ENCODE measurements at places on chromosomes 7 and 10. TPM values are rescaled to one million over a fixed set of nuclear protein-coding genes. Genes with fewer than 3 reads are reported as not detected.

Gene TAS2R4
- total RNA-seq: 0.14 TPM

Gene CYP3A7
- not detected for total RNA-seq

Gene SFTPA2
- 0.51 TPM for total RNA-seq

Gene OR2A42
- total RNA-seq: not detected

Gene CUTC
- total RNA-seq: 37.2 TPM

Gene EN2
- total RNA-seq: 0.11 TPM

Gene STOX1
- total RNA-seq: 0.41 TPM

Gene SNCG
- 24.7 TPM for total RNA-seq

Gene SCIN
- 0.08 TPM for total RNA-seq

Gene NDUFB8
- 444 TPM for total RNA-seq

Gene COL17A1
- total RNA-seq: 0.43 TPM

Gene LBX1
- total RNA-seq: not detected

Gene CROT
- total RNA-seq: 6.9 TPM

Gene TAS2R41
- total RNA-seq: not detected

Gene TMEM72
- total RNA-seq: not detected

Gene PTPRE
- total RNA-seq: 17.4 TPM

Gene CUBN
- total RNA-seq: 0.92 TPM

Gene VSIR
- 140 TPM for total RNA-seq

Gene SH2D4B
- total RNA-seq: not detected

Gene GSAP
- total RNA-seq: 7.3 TPM

Gene COL26A1
- not detected for total RNA-seq

Gene IFIT3
- 7.0 TPM for total RNA-seq

Gene TCERG1L
- total RNA-seq: not detected
